ENCODE measurements at places on chromosomes 7 and 10.
A peak's percentile ranks its signal among the peaks of the same experiment; 100 is the strongest.

DNA sequence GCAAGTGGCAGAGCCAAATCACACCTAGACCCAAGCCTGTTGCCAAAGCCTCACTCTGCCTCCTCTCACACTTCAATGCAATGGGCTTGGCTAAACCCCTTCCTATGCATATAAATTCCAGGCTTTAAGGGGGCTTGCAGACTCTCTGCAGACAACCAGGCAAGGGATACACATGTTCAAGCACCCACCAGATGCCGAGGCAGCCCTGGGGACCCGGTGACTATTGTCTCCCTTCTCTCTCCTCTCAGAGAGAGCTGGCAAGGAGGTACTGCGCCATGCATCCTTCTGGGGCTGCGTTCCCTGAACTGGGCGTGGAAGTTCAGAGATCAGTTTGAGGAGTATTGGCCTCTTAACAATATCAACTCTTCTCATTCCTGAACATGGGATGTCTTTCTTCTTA is 131.2 kb downstream of the ARHGAP22 start:
- DNase-seq, result peak; percentile 83

DNA sequence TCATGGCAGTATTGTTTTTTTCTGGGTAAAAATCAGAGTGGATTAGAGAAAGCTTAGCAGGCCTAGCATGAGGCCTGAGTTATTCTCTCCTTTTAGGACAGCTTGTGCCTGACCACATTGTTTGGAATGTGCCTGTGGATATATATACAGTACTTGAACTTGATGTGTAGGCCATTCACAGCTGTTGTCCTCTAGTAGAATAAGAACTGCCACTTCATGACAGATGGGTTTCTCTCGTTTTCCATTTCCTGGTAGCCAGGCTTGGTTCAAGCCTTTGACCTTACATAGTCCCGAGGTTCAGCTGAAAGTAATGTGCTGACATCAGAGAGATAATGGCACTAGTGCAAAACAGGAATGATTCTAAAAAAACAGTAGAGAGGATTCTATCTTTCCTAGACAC is 473.9 kb downstream of the AUTS2 start:
- DNase-seq, result no peak

GRCh38 chr7:9625953-9626352 is 1192.5 kb downstream of the NXPH1 start:
- DNase-seq, result no peak

GRCh38 chr7:107606303-107606702 is 26.3 kb downstream of the BCAP29 start:
- DNase-seq, result no peak

DNA sequence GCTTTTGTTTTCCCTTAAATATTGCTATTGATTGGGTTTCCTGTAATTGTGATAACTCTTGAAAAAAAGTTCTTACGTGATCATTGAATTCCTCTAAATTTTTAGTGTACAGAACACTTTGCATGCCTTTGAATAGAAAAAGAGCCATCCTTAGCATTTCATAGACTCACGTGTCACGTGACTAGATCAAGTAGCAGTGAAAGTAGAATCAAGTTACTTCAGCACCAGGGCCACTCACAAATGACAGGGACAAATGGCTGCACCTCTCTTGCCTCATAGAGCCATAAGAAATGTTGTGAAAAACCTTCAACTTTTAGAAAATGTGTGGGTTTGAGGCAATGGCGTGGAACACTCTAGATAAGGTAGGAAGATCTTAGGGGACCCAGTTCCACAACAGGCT is 203.8 kb downstream of the ZEB1 start:
- no peak for DNase-seq

- DNase-seq, result no peak
Observed at GRCh38 chr7:122316467-122317388, 12.2 kb upstream of the FEZF1 start.

DNA sequence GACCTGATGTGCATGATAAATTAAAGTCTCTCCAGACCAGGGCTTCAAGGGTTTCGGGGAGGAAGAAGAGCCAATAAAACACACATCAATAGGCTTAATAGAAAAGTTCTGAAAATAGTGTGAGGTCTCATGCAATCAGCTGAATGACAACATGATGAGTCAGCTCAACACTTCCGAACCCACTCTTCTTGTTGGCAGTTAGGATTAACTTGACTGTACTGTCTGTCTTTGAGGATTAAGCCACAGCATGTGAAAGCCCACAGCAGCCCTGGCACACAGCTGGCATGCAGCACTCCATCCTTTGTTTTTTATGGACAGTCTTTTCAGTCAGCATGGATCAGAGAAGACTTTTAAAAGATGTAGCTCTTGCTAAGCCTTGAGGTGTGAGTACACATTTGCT is 526.9 kb upstream of the VSTM2A start:
- no peak for DNase-seq
